ENCODE measurements at places on chromosomes 3 and 15. TPM values are rescaled to one million over a fixed set of nuclear protein-coding genes. Genes with fewer than 3 reads are reported as not detected.
A peak's percentile ranks its signal among the peaks of the same experiment; 100 is the strongest.

GRCh38 chr3:119292666-119293065, 1.5 kb upstream of the ARHGAP31 start:
- DNase-seq: no peak

- no peak for DNase-seq
These were observed 55.7 kb downstream of the PTPRG start for GRCh38 chr3:61617041-61617440.

HEG1 gene
- 27.5 TPM for polyA plus RNA-seq

- DNase-seq: peak; percentile 86
These were observed 44.5 kb upstream of the BOC start for GRCh38 chr3:113166719-113167492.

- DNase-seq: no peak
These were observed 35.0 kb downstream of the ZXDC start for GRCh38 chr3:126440709-126440995.

DNA sequence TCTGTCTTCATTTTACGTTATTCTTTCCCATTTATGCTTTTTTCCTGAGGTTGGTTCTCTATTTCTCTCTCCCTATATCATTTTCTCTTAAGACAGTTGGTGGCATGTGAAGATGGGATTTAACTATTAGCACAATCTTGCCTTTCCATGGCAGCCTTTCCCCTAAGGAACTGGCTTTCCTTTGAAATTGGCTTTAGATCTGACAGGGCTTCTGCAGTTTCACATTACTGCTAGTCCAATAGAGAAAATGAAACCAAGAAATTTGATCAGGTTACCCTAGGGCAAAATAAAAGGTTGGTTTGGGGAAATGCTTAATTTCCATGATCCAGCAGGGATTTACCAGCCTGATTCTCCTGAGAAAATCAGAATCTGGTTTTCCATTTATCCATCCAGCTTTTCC, 22.7 kb upstream of the CHL1 start:
- DNase-seq: no peak

DNA sequence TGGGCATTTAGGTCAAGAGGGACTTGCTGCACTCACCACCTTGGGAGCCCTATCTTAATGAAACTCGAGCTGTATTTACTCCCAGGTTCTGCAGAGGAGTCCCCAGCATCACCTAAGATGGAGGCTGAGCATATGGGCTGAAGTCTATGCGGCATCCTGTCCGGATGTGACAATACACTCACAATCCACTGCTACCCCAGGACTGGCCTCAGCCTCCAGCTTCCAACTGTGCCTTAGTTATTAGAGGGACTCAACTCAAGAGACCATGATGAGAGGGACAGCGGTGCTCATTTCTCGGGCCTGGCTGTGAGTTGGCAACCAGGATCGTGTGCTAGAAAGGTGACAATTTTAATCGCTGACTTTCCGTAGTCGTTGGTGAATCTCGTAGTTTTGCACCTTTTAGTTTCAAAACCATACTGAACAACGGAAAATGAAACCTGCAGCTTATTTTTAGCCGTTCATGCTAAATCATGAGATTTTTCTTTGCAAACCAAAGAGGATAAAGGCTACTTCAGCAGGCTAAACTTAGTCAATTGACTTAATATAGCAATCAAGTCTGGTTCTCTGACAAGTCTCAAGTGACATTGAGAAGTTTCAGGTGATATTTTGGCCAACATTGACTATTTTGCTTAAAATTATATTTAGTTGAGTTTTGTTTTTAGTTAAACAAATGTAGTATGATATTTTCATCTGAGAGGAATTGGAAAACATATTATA, 11.1 kb downstream of the ZBTB38 start:
- no peak for DNase-seq

SPTBN5 gene
- 1.9 TPM for polyA plus RNA-seq

LRRN1 gene
- 58.0 TPM for polyA plus RNA-seq

Measured in forelimb muscle (tissue), 1 donor.